ENCODE measurements at places on chromosomes 5 and 9. TPM values are rescaled to one million over a fixed set of nuclear protein-coding genes. Genes with fewer than 3 reads are reported as not detected.

SPATA31E1 gene
- total RNA-seq: not detected

GRXCR2 gene
- 9.6 TPM for total RNA-seq

SPINK13 gene
- total RNA-seq: not detected

TLX3 gene
- total RNA-seq: not detected

LRRTM2 gene
- total RNA-seq: not detected

SPATA31D4 gene
- total RNA-seq: not detected

CMYA5 gene
- total RNA-seq: 917 TPM

DAB2IP gene
- total RNA-seq: 44.7 TPM

SLC4A9 gene
- total RNA-seq: not detected

IFNK gene
- not detected for total RNA-seq

DNA sequence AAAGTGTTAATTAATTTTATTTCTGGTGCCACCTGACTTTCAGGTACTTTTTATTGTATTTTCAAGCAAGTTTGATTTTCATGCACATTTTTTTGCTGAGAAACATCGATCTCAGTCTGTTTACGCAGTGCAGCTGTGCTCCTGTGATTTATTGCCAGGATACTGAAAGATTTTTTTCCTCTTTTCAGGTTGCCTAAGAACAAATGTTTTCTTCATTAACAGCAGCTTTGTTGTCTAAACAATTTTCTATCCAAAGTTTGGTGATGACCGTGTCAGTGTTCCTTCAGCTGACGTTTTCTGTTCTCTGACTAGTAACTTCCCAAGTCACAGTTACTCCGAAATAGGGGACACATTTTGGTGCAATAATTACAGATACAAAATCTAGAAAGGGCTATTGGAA is 78.1 kb downstream of the VCAN start:
- no peak for DNase-seq

GRCh38 chr9:5566054-5566618 is 55.8 kb downstream of the PDCD1LG2 start:
- no peak for DNase-seq

DNA sequence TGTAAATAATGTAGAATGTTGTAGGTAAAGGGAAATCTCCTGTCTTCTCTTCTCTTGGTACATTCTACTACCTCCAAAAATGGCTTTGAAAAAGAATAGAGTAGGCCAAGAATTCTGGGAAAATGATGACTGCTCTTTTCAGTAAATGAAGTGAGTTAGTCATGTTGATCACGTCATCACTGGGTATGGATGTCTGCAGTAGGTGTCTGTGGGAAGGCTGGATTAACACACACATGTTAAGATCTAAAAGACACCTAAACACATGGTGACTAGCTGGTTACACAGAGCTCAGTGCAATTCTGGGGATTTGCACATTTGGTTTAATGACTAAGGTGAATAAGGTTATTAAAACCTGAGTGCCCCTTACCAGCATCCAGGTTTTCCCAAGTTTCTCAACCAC is 161.5 kb downstream of the CEP120 start:
- DNase-seq: no peak

GRCh38 chr9:94632737-94633136 is 6.6 kb downstream of the FBP1 start:
- DNase-seq: no peak

DNA sequence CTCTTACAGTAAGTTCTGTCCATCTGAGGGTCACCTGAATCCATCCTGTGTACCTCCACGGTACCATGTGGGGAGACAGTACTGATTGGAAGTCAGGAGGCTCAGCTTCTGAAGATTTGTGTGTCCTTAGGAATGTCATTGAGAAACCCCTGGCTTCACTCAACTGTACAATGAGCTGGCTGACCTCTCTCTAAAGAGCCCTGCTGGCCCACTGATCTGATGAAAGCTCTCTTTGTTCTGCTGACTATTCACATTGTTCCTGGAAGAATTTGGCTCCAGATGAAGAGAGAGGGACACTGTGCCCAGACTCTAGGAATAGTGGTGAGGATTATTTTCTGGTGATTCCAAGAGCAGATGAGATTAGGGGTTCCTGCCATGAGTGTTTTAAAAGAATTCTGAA is 141.2 kb downstream of the LURAP1L start:
- no peak for DNase-seq

DNA sequence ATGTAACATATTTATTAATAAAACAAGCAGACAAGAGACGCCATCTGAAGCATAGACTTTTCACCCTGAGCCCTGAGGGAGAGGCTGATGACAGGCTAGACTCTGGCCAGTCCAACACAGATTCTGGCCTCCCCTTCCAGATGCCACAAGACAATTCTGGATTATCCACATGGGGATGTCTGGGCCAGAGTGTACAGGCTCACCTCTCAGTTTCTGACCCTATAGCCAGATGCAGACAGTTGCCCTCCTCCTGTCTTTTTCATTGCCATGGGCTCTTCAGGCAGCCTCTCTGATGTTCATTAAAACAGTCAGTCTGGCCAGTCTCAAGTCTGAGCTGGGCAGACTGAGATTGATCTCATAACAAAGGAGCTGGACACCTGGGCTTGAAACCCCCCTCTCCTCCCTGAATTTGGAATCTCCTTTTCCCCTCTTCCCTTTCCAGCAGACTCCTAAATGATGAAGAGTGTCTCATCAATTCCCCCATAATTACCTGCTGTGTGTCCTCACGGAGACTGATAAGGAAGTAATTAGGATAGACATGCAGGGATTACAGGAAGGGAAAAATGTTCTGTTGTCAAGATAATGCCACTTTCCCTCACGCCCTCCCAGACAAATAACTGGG is 89.6 kb downstream of the ASTN2 start:
- no peak for DNase-seq

GRCh38 chr5:102918986-102919610 is 164.0 kb downstream of the PAM start:
- DNase-seq: no peak

DNA sequence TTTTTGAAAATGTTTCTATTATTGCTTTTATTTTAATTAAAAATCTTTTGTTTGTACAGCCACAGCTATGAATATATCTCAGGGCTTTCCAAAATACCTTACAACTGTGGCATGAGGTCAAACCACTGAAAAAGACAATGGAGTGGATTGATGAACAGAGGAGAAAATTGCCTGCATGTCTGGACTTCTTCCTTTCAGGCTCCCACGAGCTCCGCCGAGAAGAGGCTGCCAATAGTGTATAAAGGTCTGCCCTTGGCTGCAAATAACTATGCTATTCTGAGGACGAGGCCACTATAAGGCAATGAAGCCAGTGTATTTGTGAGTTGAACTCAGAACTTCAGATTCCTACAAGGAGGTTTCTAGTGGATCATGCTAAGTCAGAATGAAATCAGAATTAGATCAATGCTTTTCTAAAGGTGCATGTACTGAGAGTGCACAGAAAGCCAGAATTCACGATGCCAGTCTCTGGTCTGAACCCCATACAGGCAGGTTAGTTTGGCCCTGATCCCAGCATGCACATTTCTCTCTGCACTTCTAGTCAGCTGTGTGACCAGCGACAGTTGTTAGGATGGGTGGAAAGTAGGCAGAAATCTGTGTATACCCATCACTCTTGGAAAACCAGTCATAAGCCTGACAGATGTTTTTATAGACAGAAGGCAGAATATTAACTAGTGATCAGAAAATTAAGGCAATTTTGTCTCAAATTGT is 42.7 kb upstream of the PLPP1 start:
- peak; percentile 73 for DNase-seq

DNA sequence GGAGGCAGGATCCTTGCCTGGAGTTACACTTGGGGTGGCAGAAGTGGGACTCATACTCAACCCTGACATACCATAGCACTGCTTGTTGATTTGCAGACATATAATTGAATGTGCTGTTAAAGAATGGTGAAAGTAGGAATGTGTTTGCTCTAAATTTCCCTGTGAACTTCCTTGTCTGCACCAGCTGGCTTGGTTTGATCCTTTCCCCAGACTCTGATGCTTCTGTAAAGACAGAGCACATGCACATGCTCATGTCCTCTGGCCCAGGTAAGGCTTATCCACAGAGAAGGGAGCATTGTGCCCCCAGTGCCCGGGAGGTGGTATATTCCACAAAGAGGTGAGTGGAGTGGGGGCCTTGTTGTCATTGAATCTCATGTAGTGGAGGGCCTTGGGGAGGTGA is 138.0 kb upstream of the STC2 start:
- no peak for DNase-seq

GRCh38 chr9:6702707-6703106 is 55.1 kb upstream of the KDM4C start:
- no peak for DNase-seq

GRCh38 chr5:2105141-2105540 is 222.4 kb upstream of the IRX4 start:
- no peak for DNase-seq

DNA sequence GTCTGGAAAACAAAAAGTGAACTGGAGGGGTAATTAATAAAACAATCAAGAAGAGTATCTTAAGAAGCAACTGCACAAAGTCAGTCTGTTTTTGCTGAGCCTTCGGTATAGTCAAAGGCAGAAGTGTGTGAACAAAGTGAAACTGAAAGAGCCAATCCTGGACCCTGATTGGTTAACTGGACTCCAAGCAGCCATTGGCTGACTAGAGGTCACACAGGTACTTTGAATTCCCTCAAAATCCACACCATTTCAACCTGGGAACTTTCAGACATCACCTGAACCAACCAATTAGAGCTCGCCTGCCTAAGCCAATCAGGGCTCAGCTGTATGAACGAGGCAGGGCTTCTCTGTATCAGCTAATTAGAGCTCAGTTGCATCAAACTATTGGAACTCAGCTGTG is 286.7 kb downstream of the TLE4 start:
- no peak for DNase-seq

- DNase-seq: no peak
Measured at GRCh38 chr9:18360005-18360404, 113.9 kb upstream of the ADAMTSL1 start.

DNA sequence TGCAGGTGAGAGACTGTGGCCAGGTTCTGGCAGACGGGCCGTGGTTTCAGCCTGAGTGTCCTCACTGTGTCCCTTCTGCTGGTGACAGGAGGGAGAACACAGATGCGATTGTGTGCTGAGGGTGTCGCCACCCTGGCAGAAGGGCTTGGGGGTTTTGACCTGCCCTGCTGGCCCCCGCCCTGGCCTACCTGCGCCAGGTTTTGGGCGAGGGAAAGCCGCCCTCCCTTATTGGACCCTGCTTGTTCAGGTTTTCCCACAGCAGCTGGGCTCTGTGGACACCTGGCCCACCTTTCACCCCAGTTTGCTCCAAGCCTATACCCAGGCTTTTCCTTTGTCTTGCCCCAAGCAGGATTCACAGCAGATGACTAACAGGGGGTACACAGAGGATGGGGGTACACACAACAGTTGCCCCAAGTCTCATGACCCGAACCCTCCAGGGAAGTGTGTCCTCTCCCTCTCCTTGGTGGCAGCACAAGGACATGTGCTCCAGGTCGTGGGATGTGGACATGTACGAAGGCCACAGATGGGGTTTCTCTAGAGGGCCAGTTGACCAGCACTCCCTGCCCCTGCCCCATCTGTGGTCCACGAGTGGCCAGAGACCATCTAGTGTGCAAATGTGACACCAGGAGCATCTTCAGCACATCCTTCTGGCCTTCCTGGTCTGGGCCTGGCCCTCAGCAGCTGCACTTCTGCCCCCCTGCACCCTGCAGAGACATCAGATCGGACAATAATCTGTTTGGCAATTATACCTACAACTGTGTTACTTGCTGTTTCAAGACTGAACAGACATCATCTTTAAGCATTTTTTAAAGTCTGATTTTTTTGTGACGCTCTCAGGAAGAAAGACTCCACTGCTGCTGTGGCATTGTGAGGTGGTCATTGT is 265.8 kb upstream of the IRX4 start:
- DNase-seq: no peak

GRCh38 chr5:61277190-61277589 is 54.9 kb upstream of the ZSWIM6 start:
- no peak for DNase-seq

DNA sequence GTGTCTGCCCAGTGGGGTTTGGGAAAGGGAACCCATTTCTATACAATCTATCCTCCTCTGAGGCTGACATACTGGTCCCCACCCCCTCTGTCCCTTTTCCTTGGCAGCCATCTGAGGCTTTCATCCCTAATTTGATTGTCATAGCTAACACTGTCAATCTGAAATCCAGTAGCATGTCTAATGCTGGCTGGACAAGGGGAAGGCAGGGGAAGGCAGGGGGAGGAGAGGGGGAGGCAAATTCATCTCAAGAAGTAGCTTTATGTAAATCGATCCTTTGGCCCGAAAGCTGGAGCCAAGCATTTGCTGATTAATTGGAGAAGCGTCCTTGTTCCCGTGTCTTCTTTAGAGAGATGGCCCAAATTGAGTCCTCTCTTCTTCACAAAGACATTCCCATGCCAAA is 314.1 kb upstream of the PANK3 start:
- DNase-seq: no peak

- DNase-seq: peak; percentile 85
Measured at GRCh38 chr5:757931-758697, 26.4 kb downstream of the ZDHHC11B start.

- no peak for DNase-seq
Measured at GRCh38 chr5:146645342-146645741, 129.4 kb upstream of the GPR151 start.

GRCh38 chr5:1124205-1125029 is 12.6 kb upstream of the SLC12A7 start:
- peak; percentile 76 for DNase-seq

GRCh38 chr5:142872795-142873194 is 102.6 kb downstream of the ARHGAP26 start:
- DNase-seq: no peak
